ENCODE measurements at places on chromosomes 7 and 10.

- no peak for DNase-seq
These were observed 7.2 kb downstream of the ZKSCAN1 start for GRCh38 chr7:100022621-100023020.

DNA sequence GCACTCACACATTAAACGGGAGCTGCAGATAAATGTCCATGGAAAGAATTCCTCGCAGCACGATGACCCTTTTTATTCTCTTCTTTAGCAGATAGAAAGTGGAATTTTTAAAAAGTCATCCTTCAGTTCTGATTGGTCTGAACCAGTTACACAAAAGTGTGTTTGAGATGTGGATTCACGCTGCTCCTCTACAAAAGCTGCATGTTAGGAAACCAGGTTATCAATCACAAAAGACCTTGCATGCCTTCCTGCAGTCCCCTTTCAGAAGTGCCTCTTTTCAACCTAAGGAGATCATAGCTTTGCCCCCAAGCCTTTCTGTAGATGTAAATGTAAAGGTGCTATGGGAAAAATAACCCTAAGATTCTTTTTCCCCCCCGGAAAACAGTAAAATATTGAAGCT lies 299.7 kb downstream of the PLXDC2 start:
- no peak for DNase-seq

- no peak for DNase-seq
These were observed 711.8 kb upstream of the GRM3 start for GRCh38 chr7:85931919-85932318.

DNA sequence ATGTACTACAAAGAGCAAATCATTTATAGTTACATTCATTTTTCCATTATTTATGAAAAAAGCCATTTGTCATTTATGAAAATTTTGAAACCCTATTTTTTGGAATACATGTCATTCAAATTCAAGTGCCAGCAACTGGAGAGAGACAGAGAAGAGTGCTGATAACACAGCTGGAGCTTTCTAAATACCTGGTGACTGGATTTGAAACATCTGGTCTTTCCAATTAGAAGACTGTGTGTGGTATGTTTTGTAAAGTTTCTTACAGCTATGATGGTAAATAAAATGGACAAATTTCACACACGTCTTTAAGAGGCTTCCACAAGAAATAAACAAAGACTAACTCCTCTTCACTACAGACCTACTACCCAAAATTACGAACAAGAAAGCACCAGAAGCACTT lies 56.8 kb downstream of the CHCHD3 start:
- DNase-seq: no peak

GRCh38 chr7:21543528-21544302 lies 876 bp downstream of the DNAH11 start:
- no peak for DNase-seq

DNA sequence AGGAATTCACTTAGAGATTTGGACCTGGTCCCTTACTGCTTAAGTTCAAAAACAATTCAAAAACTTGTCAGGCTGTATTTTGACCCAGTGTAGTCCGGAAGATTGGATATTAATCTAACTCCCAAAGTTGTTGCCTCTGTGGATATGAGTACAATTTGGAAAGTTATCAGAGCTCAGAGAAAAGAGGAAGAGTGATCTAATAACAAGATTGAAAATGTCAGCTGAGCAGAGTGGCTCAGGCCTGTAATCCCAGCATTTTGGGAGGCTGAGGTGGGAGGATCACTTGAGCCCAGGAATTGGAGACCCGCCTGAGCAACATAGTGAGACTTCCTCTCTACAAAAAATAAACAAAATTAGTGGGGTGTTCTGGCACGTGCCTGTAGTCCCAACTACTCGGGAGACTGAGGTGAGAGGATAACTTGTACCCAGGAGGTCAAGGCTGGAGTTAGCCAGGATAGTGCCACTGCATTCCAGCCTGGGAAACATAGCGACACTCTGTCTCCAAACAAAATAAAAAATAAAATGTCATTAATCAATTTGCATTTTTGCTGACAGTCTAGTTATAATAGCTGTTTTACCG lies 3.2 kb upstream of the ASCC1 start:
- DNase-seq: no peak

- peak; percentile 27 for DNase-seq
These were observed 1.5 kb upstream of the RALA start for GRCh38 chr7:39621784-39622411.

- DNase-seq: no peak
These were observed 64.1 kb downstream of the MINDY3 start for GRCh38 chr10:15796098-15796759.

DNA sequence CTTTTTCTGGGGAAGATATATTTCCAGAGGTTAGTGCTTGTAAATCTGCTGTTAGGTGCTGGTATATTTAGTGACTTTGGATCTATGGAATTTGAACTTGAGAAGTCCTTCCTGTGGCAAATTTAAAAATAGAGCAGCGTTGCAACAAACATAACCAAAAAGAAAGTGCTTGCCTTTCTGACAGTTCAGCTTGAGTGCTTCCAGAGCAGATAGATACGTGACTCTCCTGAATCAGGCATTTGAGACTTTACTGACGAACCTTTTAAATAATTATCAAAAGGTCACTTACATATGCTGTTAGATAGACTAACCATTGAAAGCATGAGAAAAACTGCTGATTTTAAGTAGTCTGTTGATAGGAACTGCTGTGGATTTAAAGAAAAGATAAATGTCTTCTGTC lies 387.5 kb upstream of the LRRTM3 start:
- DNase-seq: no peak

DNA sequence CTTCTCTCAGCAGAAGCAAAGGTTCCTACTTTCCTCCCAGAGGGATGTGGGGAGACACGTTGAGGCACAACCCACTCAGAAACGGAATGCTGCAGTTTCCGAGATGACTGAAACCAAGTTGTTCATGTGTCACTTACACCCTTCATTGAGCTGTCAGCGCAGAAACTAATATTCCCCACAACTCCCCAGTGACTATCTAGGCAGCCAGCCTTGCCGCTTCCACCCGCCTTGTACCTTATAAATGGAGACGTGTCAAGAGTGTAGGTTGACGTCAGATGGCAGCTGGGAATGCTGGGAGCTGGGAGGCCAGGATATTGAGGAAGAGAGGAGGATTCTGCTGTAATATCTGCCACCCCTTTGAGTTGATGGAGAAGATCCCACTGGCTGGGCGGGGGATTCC lies 15.1 kb downstream of the GPR26 start:
- no peak for DNase-seq

- DNase-seq: no peak
These were observed 599.3 kb upstream of the CELF2 start for GRCh38 chr10:10418387-10418786.

Measured in fibroblast of skin of abdomen (primary cell).